ENCODE measurements at places on chromosomes 3 and 15.

DNA sequence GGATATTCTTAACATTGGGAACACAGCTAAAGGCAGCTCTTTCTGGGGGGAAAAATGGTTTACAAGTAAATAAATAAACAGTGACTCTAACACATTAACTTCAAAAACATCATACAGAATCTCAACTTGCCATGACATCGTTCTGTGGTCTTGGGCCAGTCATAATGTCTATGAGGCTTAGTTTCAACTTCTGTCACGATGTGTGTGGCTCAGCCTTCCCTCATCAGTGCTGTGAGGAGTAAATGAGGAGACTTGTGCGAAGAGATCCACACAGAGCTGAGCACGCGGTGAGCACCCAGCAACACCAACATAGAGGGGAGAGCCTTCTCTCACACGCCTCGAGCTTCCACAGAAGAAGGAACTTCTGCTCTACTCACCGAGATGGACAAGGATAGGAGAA, 49.0 kb downstream of the DZIP1L start:
- no peak for DNase-seq

- DNase-seq, result no peak
Measured at GRCh38 chr15:99958426-99959097, 225.3 kb upstream of the LYSMD4 start.

DNA sequence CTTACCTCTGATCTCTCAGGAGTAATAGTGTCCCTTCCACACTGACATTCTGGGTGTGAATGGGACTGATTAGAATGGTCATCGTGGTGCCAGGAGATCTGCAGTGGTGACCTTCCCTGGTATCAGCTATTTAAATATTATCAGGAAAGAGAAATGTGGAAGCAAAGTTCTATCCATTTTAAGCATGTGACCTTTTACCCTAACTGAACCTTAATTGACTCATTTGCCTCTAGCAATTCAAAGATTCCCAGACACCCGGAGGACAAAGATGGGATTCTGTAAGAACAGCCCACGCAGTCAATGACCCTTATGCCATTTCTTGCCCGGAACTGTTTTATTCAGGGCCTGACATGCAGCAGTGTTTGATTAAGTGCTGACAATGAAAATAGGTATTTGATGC, 10.3 kb downstream of the LIPC start:
- no peak for DNase-seq

DNA sequence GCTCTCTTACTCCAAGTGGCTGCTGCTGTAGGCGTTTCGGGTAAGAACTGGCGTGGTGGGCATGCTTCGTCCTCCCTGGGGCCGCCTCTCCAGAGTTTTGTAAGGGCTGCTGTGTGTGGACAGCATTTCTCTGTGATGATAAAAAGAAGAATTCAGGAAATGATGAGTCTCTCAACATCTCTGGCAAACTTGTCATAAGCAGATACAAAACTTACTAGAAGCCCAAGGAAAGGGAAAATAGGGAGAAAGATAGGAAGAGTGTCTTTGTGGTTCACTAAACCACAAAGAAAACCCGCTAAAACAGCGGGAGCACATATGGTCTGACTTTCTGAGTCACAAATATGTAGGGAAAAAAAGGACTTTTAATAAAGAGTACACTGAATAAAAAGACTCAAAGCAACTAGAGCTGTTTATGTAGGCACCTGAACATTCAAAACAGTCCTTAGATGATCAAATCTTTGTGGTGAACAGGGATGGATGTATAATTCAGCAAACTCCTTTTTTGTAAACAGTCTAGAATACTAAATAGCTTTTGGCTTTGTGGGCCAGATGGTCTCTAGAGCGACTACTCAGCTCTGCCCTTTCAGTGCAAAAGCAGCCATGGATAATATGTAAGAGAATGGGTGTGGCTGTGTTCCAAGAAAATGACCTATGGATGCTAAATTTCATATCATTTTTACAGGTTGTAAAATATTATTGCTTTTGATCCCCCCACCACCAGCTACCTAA, 60.4 kb upstream of the LMOD3 start:
- no peak for DNase-seq

DNA sequence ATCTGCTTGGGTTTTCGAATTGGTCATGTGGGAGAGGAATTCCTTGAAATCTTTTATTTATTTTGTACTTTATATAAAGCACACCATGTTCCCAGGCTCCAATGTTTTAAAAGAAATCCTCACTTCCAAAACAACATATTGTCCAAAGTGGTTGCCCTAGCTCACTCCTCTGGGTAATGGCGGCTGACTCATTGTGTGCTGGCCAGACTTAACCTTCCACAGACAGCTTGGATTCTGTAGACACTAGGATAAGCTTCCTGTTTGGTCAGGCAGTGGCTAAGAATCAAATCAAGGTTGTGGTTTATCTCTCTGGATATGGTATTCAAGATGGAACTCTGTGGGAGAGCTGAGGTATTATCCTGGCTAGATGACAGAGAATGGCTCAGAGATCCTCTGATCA, 55.8 kb upstream of the FAM98B start:
- no peak for DNase-seq

DNA sequence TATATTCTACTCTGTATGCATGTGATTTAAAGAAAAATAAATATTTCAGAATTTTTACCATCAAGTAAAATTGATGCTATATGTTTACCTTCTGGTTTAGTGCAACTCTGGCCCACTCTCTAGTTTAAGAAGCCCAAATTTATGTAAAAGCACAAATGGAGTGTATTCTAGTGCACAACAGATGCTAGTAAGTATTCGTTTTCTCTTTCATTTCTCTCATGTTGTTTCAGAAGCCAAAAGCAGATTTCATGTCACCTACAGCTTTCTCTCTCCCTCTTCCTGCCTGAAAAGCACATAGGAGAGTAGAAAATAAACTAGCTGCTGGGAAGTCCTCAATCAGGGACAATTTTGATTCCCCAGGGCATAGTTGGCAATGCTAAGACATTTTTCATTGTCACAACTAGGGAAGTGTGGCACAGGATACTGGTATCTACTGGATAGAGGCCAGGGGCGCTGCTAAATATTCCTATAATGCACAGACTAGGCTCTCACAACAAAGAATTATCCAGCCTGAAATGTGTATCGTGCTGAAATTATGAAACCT, 147.4 kb upstream of the ARHGEF26 start:
- DNase-seq, result no peak

- DNase-seq, result no peak
Measured at GRCh38 chr3:152229692-152230091, 39.0 kb upstream of the MBNL1 start.

GRCh38 chr15:35309886-35310285, 224.8 kb upstream of the NANOGP8 start:
- no peak for DNase-seq

DNA sequence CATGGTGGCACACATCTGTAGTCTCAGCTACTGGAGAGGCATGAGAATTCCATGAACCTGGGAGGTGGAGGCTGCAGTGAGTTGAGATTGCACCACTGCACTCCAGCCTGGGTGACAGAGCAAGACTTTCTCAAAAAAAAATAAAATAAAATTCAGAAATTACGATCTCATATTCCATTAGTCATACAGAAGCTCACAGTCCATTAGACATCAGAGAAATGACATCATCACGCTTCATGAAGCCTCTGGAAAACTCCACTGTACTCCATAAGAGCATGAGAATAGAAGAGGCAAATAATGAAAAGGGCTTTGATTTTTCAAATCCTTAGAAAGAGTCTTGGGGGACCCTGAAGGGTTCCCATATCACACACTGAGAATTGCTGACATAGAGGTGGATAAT, 145.0 kb upstream of the MITF start:
- no peak for DNase-seq

GRCh38 chr3:128276146-128276435, 122.8 kb downstream of the EEFSEC start:
- no peak for DNase-seq

DNA sequence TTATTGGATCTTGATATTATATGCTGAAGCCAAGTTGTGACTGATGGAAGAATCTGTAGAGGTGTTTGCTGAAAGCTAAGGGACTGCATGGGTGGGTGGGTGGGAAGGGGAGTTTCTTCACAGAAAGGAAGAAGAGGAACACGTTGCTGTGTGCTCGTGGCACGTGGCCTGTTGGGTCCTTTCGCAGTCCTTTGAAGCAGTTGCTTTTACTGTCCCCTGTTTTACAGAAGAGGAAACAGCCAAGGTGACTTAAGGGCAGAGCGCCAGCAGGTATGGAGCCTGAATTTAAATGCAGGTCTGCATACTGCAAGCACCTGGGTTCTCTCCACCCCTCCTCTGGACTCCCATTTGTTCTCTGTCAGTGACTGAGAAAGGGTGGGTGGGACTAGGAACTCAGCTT, 59.4 kb upstream of the PRR23C start:
- DNase-seq, result no peak

DNA sequence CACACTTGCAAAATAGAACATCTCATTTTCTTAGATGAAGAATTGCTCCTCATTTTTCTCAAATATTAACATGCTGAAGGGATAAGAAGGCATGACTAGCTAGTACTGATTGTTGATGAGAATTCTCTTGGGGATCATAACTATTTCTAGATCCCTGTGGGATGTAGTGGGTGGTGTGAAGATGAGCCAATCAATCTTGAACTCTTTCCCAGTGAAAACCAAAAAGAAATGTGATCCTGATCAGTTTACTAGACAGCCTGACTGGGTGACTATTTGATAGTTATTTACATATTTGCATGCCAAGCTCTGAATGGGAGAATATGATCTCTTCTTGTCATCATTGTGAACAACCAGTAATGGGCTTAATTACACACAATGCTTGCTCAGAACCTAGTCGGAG, 63.7 kb downstream of the ZIC1 start:
- DNase-seq, result no peak

GRCh38 chr3:44210967-44211366, 30.7 kb upstream of the TOPAZ1 start:
- no peak for DNase-seq

DNA sequence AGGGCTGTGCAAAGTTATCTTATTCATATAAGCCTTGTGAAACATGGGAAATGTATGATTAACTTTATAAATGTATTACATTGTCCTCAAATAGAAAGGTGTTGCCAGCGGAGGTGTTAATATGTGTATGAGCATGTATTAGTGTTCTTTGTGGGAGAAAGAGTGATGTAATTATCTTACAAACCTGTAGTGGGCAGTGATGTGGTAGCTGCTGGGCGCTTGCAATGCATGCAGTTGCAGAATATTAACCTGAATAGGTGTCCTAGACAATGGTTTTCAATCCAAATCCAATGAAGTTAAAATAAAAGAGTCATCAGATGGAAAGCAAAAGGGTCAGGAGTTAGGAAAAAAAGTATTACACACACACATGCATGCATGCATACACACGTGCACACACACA, 881.3 kb upstream of the CADM2 start:
- no peak for DNase-seq

DNA sequence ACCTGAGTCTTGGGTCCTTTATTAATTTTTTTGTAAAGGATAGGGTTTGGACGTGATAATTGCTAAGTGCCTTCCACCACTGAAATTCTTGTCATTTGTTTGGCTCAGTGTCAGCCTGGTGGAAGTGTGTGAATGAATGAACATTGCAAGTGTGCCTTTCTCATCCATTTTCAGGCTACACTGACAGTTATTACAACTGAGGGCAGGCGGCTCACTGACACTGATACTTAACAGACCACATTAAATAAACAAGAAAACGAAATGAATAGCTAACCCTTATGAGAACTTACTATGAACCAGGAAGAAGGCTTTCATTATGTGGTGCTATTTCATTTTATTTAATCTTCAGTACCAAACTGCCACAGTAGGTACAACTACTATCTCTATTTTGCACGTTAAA, 188.8 kb upstream of the CRBN start:
- DNase-seq, result no peak

- DNase-seq, result no peak
Measured at GRCh38 chr3:13282986-13283876, 136.9 kb downstream of the NUP210 start.

GRCh38 chr3:154040283-154040682, 80.9 kb upstream of the ARHGEF26 start:
- DNase-seq, result no peak

DNA sequence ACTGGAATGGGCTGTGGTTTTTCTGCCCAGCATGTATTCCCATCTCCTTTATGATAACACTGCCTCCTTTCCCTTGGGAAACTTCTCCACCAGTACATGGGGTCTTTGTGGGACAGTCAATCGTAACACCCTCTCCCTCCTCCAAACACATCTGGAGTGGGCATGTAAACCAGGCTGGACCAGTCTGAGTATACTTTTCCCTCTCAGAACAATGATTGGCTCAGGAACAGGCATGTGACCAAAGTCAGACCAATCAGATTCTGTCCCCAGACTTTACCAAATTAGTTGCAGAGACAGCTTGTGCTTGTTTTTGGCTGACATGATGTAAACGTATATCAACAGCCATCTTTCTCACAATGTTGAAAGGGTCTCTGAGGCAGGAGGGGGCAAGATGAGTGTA, 97.1 kb upstream of the CRBN start:
- no peak for DNase-seq

DNA sequence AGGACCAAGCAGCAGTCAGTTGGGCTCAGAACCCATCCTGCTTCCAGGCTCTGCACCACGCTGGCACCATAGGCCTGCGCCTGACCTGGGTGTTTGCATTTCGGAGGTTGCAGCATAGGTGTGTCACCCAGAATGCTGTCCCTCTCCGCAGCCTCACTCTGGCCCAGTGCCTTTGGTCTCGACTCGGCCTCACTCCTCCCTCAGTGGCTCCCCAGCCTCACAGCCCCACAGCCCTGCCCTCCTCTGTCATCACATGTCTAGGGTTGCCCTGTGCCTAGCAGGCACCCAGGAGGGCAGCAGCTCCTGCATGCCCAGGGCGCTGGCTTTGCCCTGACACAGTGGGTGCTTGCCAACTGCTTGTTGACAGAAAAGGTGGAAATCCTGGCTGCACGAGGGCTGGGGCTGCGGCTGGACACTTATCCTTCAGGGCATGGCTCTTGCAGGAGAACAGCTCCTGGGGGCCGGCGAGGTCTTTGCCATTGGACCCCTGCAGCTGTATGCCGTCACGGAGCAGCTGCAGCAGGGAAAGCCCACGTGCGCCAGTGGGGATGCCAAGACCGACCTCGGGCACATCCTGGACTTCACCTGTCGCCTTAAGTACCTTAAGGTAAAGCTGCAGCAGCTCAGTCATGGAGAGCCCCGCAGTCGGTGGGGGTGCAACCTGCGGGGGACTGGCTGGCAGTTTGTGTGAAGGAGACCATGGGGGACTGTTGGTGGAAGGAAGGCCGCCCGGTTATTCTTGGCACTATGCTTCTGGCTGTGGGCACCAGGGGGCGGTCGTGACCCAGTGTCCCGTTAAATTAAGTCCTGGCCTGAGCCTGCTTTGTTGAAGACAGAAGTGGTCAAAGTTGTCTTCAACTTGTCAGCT, 16.2 kb downstream of the NISCH start:
- no peak for DNase-seq

DNA sequence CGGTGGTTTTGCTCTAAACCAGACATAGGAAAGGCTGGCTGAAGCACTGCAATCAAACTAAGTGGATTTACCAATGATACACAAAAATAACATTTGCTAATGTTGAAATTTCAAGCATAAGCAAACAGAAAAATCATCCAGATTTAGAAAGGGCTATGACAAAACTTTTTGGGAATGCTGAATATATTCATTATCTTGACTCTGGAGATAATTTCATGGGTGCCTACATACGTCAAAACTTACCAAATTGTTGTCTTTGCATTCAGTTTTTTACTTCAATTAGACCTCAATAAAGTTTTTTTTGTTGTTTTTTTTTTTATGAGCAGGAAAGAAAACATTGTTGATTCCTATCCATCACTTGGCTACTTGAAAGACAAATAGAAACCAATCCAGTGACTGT, 140.8 kb downstream of the NR2E3 start:
- no peak for DNase-seq

Data from GM12878 (cell line).